ELR (cell line): ENCODE measurements at places on chromosomes 11 and 22.

GRCh38 chr22:44575381-44576268, 77.6 kb upstream of the RTL6 start:
- no peak for DNase-seq

- DNase-seq: peak; percentile 79
Measured at GRCh38 chr22:24325105-24325757, 54.6 kb downstream of the SPECC1L start.

DNA sequence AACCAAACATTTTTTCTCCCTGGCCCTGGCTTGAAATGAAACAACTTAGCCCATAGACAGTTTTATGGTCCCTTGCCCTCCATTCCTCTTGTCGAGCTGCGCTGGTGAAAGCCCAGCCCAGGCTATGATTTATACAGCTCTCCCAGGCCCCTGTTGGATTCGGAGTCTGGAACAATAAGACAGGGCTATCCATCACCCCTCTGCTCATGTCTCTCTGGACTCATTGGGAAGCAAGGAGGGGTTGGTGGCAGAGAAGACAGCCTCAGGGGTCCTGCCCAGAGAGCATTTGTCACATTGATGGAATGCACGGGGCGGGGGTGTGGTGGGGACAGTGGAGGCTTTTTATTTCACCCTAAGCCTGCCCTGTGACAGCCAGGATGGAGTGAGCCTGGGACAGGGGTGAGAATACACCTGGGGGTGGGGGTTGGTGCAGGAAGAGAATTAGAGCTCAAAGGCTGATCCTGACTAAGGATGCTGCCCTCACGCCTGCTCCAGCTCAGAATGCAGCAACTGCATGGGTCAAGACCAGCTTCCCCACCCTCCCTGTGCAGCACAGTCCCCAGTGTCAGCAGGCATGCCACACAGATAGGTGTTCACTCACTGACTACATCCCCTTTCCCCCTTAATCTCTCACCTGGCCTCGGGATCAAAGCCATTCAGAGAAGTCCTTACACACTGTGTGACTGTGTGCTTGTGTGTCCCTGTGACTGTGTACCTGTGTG, 10.0 kb upstream of the PKNOX2 start:
- no peak for DNase-seq

GRCh38 chr11:119852741-119853140, 123.7 kb upstream of the NECTIN1 start:
- no peak for DNase-seq

DNA sequence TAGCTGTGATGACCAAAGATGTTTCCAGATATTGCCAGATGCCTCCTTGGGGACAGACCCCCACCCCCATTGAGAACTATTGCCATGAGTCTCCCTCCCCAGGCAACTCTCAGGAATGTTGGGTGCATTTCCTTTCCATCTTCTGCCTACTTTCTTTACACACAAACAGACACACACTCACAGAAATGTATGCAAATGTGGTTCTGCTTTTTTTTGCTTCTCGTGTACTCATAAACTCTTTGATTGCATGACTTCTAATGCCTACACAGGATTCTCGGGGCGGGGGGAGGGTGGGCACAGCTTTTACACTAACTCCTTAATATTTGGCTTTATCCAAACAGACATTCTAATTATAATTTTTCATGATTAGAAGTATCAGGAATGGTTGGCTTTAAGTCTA, 53.3 kb upstream of the SUSD2 start:
- DNase-seq: no peak

- no peak for DNase-seq
Measured at GRCh38 chr11:94595076-94595475, 27.9 kb downstream of the PIWIL4 start.

DNA sequence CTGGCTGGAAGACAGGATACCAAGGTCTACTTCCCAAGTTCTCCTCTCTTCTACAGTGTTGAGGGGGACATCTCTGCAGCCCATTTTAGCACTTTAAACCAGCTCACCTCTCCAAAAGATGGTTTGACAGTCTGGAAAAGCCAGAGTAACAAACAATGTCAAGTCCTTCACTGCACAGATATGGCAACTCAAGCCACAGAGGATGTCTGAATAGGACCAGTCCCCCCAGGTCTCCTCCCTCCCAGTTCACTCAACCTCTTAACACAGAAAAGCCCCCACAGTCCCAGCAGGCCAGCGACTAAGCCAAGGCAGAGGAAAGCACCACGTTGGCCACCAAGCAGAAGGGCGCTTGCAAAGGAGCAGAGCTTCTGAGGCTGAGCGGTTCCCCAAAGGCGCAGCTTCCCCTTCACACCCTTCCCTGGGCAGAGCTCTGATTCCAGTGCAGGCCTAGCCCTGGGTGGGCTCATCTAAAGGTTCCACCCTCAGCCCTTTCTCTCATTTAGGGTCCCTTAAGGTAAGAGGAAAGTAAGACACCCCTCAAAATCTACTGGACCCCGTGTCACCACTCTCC, 62.7 kb downstream of the PAK1 start:
- DNase-seq: peak; percentile 39

GRCh38 chr11:93840180-93840579, 10.2 kb downstream of the VSTM5 start:
- no peak for DNase-seq

- DNase-seq: peak; percentile 97
Measured at GRCh38 chr11:65354265-65355012, at the start of gene TIGD3. Gene TIGD3, plus strand, starts transcription at chr11:65354751. Its CDS starts 1,058 bp downstream, at chr11:65355809.
